ENCODE measurements at places on chromosomes 2 and 18. TPM values are rescaled to one million over a fixed set of nuclear protein-coding genes. Genes with fewer than 3 reads are reported as not detected.

ELOA2 gene
- total RNA-seq = not detected

DNA sequence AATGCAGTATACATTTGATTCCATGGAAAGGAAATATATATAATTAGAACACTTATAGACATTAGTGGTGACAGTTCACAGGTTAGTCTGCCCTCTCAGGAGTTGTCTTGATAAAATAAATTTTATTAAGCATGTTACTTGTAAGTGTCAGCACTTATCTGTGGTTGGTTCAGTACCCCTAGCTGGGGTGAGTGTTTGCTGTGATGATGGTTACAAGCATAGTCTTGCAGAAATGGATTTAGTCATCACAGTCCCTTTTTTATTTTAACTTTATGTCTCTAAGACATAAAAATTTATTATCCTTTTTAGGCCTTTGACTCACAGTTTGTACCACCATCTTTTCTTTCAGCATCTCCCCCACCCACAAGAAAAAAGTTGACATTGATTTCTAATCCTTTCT is 52.1 kb downstream of the NCK2 start:
- DNase-seq = no peak

KIF1A gene
- total RNA-seq = 0.92 TPM

- DNase-seq = no peak
Measured at GRCh38 chr2:101349893-101350662, 37.2 kb downstream of the CREG2 start.

LIMS3 gene
- total RNA-seq = 43.6 TPM

UNC80 gene
- total RNA-seq = not detected
